ENCODE measurements at places on chromosomes 13 and 19.

DNA sequence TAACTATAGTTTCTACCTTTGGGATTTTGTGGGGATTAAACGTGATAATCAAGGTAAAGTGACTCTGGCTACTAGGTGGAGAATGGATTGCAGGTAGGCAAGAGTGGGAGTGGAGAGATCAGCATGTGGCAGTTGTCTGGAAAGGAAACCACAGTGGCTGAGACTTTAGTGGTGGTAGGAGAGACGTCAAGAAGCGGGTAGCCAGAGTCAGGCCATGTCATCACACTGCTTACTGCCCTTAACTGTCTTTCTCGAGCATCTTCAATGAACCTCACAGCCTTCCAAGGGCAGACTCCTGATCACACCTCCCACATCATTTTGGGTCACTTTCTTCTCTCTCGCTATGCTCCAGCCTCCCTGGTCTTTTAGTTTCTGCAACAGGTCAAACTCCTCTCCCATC is 28.6 kb upstream of the MBNL2 start:
- no peak for DNase-seq

GRCh38 chr19:10339380-10339960 is at the start of gene ICAM3:
Gene ICAM3, minus strand, starts transcription at chr19:10339624. Its CDS starts 10 bp downstream, at chr19:10339614.
- DNase-seq, result no peak

- no peak for DNase-seq
These were observed 360.3 kb upstream of the ZNF507 start for GRCh38 chr19:31985001-31985605.

GRCh38 chr13:42577538-42577937 is 3.6 kb downstream of the TNFSF11 start:
- no peak for DNase-seq

DNA sequence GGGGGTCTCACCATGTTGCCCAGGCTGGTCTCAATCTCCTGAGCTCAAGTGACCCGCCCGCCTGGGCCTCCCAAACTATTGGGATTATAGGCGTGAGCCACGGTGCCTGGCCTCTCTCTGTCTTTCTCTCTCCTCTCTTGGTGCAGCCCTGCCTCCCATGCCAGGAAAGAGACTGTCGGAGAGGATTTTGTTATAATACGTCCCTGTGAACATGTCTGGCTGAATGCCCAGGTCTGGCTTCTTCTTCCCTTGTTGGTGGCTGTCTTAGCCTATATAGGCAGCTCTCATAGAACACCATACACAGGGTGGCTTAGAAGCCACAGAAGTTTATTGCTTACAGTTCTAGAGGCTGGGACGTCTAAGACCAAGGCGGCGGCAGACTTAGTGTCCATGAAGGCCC is 46.4 kb downstream of the PEX11G start:
- no peak for DNase-seq

DNA sequence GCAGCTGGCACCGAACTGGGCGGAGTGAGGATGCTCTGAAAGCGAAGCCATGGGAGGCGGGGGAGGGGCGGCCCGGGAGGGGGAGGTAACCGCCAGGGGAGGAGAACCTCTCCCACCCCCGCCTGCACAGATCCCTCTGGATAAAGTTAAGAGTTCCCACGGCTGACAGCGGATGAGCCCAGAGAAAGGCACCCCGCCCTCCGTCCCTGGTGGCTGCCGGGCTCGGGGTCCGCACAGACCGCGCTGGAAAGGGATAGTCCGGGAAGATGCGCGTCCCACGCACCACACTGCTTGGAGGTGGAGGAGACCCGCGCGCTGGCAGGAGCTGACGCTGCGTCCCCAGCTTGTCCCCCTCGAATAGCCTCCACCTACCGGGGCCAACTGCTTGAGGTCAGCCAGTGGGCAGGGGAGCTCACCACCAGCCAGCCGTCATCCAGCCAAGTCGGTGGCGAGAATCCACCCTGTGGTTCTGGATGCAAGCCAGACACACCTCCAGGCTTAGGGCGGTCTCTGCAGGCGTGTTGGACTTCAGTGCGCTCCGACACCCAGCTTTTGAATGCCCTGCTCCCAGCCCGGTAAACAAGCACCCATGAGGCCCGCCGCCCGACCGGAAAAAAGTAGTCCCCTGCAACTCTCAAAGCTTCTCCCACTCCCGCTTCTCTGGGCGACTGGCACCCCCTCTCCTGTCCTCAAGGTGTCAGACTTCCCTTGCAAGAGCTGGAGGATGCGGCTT is at the start of gene TRPC4:
TRPC4 (minus strand) TSS at position 17 of the 733 bp plus-strand sequence. CDS start 86,439 bp downstream, outside the sequence.
- peak; percentile 55 for DNase-seq

DNA sequence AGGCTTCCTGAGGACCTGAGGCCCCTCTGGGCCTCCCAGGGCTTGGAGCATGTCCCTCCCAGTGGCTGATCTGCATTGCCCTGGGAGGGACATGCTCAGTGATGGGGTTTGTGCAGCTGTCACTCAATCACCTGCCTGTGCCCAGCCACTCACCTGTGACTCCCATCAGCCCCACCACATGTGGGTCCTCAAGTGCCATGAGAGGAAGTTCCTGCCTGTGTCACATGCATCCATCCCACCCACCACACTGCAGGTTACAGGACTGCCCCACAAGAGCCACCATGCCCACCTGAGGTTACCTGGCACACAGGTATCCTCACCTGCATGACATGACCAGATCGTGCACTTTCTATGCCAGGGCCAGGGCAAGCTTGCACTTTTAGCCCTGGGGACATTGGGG is 80.0 kb downstream of the SCGB2B2 start:
- no peak for DNase-seq

GRCh38 chr19:39908803-39909202 is 25.6 kb downstream of the FCGBP start:
- DNase-seq, result no peak

GRCh38 chr19:43790587-43790986 is 9.8 kb upstream of the KCNN4 start:
- no peak for DNase-seq

- DNase-seq, result no peak
These were observed at the start of gene OLFM2 for GRCh38 chr19:9936326-9937000. Gene OLFM2, minus strand, starts transcription at chr19:9936515. Its CDS starts 149 bp downstream, at chr19:9936366.

GRCh38 chr13:75050419-75051046 is 431.4 kb downstream of the TBC1D4 start:
- no peak for DNase-seq

- DNase-seq, result no peak
These were observed 181.8 kb downstream of the TBC1D4 start for GRCh38 chr13:75299913-75300862.

- no peak for DNase-seq
These were observed 38.3 kb downstream of the AP1M1 start for GRCh38 chr19:16235811-16236652.

- no peak for DNase-seq
These were observed 1.5 kb downstream of the AMER2 start for GRCh38 chr13:25170554-25171111.

DNA sequence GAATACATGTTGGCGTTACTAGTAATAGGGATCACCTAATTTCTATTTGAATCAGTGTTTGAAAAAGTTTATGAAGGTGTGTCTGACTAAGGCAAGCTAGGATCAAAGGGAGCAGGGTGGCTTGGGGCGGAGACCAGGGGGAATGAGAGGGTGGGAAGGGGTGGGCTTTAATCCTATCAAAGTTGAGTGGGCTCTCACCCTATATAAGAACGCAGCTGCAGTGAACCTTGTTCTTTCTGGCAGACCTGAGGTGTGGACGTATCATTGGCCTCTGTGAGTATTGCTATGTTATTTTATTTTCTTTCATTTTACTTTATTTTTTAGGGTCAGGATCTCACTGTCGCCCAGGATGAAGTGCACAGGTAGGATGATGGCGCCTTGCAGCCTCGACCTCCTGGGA is 37.4 kb downstream of the NLRP12 start:
- DNase-seq, result no peak

- DNase-seq, result no peak
These were observed at the start of gene B3GNT3 for GRCh38 chr19:17794731-17795494. Gene B3GNT3, plus strand, starts transcription at chr19:17795138. Its CDS starts 12,670 bp downstream, at chr19:17807808.

DNA sequence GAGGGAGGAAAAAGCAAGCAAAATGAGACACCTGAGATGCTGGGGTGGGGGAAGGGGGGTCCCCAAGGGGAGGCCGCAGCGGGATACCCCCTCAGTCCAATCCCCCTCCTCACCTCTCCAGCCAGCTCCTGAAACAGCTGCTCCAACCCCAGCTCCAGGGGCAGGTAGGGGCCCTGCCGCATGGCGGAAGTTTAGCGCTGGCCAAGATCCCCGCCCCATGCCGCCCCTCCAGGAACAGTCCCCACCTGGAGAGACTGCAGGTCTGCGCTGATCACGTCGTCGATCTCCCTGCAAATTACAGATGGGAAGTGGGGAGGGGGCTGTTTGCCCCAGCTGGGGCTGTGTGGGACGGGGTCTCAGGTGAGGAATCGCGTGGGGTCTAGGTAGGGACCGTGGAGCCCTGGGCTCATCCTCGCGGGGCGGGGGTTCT is 9.0 kb downstream of the CAPN12 start:
- no peak for DNase-seq

- DNase-seq, result peak; percentile 86
These were observed 22.8 kb upstream of the CEBPG start for GRCh38 chr19:33350538-33351309.

DNA sequence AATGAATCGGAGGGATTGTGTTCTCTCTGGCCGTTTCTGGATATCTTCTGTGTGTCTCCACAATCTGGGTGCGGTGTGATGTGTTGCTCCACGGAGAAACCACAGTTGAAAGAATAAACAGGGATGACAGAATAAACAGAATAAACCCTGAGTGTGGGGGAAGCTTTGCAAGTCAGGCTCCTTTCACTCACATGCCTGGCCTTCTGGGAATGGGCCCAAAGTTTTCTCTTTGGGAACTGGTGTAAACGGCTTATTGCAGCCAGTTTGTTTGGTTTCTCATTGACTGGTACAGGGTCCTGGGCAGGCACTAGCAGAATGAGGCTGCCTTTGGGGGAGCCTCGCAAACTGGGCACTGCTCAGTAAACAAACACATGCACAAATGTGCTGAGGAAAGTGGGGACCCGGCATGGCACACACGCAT is 324.7 kb downstream of the DLEU7 start:
- no peak for DNase-seq

- DNase-seq, result no peak
These were observed 3.0 kb downstream of the ENOX1 start for GRCh38 chr13:43783820-43784219.

DNA sequence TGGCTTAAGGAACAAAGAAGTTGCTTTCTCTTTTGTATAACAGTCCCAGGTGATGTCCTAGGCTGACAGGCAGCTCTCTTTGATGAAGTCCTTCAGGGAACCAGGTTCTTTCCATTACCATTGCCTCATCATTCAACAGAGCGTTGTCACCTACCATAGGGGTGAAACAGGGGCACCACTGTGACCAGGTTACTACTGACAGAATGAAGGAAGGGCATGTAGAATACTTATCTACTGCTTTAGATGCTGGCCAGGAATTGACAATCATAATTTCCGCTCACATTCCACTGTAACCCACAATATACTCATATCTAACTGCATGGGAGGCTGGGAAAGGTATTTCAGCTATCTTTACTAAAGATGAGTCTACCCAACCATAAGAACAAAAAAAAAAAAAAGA is 148.0 kb upstream of the FNDC3A start:
- DNase-seq, result no peak

GRCh38 chr19:55131421-55131820 is 14.0 kb upstream of the PPP1R12C start:
- no peak for DNase-seq

DNA sequence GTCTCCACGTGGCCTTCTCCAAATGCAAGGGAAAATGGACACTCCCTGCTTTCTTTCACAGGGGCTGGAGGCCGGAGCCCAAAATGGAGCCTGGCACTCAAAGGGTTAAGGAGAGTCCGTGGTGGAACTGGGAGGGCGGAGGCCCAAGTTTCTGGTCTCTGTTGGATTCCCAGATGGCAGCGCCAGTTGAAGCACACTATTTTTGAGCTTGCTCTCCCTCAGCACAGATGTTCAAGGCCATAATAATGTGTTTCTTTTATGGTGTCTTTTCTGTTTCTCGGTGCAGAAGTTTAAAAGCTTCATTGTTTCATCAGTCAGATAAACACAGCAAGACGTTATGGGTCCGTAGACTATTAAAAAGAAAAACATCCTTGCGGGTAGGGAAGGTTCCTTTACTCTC is 67.6 kb downstream of the TNFRSF19 start:
- DNase-seq, result no peak

DNA sequence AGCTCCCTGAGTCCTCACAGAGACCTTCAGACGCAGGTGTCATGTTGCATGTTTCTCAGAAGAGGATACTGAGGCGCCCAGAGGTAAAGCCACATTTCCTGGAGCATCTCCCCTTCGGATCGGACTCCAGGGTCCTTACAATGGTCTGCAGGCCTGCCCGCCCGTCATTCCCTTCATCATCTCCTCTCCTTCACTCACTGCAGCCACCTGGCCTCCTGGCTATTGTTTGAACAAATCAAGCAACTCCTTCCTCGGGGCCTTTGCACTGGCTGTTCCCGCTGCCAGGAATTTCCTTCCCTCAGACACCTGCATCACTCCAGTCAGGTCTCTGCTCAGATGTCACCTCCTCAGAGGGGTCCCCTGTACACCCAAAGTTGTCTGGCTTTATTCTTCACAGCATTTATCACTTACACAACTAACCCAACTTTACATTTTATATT is 20.3 kb downstream of the CEACAM16 start:
- DNase-seq, result no peak

- DNase-seq, result no peak
These were observed 64.3 kb downstream of the SPRY2 start for GRCh38 chr13:80276371-80277289.

DNA sequence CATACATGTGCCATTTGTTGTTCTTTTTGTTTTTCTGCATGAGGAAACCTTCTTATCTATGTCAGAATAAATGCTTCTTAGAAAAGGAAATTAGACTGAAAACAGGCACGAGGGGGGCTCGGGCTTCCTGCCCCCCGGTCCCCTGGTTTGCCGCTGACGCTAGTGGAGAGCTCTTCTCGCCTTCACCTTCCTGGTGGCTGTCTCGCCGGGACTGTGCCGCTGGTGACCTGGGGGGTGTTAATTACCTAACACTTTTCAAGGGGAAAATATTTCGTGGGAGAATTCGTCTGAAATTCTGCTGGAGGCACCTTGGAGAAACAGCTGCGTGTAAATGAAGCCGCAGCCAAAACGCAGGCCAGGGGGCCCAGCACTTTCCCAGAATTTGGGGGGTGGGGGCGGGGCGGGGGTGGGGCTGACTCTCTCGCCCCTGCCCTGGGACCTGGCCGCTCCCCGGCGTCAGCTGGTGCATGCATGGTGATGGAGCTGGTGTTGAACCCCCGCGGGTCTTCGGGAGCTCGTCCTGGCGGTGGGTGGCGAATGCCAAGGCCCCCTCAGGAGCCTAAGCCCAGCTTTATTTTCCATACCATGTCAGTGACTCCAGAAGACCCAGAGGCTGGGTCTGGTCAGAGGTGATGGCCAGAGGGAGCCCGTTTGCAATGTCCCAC is 58.3 kb upstream of the MCF2L start:
- DNase-seq, result peak; percentile 64

Measured in suprapubic skin (tissue), 4 donors.